Esophagus muscularis mucosa (tissue), 4 donors: ENCODE measurements at places on chromosomes 3 and 15.

- no peak for DNase-seq
Measured at GRCh38 chr3:9653565-9654248, 4.4 kb downstream of the MTMR14 start.

- DNase-seq = no peak
Measured at GRCh38 chr15:94532226-94532625, 300.9 kb downstream of the MCTP2 start.

- DNase-seq = no peak
Measured at GRCh38 chr3:135994708-135995337, 29.3 kb downstream of the PPP2R3A start.

- DNase-seq = no peak
Measured at GRCh38 chr3:16849229-16849628, 35.5 kb upstream of the PLCL2 start.
